Stimulated activated CD4-positive, alpha-beta T cell treated with anti-CD3 and anti-CD28 coated beads, Interleukin-2, amount 100 ng/mL, for 24 hours (primary cell): ENCODE measurements at places on chromosomes 6 and 20.

GRCh38 chr6:149545754-149546471 lies at the start of gene PPIL4:
PPIL4 (minus strand) TSS chr6:149546043; CDS start chr6:149546005, 38 bp downstream.
- peak; percentile 98 for DNase-seq

DNA sequence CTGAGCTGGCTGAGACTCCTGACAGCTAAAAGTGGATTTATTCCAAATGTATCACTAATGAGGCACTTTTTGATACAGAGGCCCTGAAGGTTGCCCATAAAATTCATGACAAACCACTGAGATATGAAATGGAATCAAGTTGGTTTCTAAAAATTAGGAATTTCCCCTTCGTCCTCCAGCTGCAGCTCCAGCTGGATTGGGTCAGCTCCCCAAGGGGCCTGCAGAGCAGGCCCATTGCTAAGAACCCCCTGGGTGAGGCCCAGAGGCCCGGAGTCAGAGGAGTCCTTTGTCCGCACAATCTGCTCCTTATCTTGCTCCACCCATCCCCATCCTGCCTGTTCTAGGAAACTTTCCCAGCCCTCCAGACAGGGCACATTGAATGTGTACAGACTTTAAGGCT lies 163.5 kb upstream of the TOP1 start:
- DNase-seq = no peak

- no peak for DNase-seq
Observed at GRCh38 chr20:23686046-23686750, 2.6 kb downstream of the CST4 start.

DNA sequence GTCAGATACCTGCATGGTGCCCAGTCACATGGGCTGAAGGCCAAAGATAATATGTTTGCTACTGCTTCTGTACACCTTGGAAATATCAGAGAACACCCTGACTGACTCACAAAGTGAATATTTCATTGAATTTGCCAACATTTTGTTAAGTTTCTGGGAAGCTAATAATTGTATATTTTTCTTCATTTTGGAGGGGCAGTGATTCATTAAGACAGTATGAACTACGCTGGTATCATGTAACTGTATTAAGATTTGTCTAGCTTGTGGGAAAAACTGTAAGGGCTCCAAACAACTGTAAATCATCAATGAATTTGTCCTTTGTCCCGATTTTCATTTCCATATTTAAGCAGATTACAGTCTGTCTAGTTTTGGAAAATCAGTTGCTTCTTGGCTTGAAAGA lies 102.3 kb upstream of the CCN2 start:
- no peak for DNase-seq

DNA sequence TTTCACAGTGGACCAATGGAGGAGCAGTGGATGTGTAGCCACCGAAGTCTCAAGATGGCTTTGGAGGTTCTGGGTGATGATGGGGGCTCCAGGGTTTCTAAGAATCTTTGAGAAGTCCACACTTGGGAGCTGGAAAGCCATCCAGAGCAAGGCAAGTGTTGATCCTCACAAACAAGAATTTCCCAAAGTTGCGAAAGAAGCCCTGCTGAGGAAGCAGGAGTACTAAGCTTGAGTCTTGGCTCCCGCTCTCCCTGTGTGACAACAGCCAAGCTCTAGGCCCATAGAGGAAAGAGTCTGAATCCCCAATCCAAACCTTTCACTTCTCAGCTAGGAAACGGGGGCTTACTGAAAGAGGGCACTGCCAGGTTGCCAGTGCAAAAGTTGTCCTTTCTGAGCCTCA lies 106.0 kb downstream of the EDN3 start:
- DNase-seq = no peak

DNA sequence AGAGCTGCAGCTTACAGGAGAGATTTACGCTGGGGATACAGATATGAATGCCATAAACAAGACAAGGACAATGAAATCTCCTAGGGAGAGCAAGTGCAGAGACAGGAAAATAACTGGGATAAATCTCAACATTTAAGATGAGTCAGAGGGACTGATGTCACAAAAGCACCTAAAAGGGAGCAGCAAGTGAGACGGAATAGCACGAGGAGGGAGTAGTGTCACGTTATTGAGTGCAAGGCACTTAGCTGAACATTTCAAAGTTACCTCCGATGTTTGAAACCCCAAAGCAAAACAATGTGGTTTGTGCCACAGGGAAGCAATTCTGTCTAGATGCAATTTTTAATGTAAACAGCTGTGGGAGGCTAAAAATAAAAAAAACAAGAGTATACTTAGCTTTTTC lies 1131.7 kb upstream of the EYS start:
- DNase-seq = no peak

DNA sequence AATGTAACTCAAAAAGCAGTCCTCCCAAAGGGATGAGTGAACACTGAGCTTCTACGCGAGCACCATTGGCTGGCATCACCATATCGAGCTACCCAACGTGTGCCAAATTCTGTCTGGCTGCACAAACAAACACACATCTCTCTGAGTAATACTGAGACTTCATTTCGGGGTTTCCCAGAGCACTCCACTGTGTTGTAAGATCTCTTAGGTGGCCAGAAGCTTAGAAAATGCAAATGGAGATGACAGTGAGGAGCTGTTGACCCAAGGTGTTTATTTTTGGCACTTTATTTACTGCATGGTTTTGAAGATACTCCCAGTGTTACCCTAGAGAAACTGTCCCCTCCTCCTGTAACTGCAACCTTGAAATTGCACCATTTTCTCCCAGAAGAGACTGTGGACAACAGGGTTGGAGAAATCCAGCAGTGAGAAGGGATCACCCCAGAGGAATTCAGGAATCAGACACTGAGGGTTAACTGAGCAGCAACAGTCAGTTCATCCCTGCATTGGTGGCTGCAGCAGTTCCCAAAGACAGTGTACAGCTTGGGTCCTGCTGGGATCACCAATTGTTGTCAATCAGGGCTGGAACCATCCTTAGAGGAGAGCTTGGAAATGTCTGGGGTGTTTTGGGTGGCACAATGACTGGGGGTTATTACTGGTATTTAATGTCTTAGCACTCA lies 1.0 kb upstream of the RIPOR2 start:
- no peak for DNase-seq

- no peak for DNase-seq
Observed at GRCh38 chr6:113564371-113565171, 292.6 kb upstream of the MARCKS start.

DNA sequence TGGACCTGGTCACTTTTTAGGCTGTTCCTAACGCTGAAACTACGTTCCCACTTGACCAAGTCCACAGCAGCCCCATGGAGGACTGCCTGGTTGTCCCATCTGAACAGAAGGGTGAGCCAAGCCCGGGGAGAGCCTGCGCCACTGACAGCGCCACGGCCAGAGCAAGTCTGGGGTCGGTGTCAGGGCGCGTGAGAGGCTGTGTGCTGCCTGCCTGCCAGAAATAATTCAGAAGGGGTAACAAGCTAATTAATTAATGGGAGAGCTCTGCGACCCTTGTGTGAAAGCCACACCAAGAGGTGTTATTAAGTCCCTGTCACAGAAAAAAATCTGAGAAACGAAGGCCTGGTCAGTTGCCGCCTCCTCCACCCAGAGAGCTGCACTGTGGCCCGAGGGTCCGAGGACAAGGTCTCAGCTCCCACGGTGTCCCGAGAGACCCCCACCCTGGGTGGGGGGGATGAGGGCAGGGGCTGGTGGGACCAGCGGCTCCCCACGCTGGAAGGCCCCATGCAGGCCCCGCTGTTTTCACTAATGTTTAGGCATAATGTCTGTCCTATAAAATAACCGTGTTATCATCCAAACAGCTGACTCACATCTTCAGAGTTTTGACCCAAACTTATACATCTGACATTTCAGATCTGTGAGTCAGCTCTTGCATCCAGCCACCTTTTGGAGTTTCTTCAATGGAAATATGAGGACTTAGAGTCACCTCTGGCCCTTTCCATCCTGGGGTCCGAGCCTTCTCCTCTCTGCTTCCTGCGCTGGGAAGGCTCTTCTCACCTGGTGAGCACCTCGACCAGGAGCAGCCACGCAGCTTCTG lies 58.5 kb downstream of the DLL1 start:
- DNase-seq = no peak

GRCh38 chr6:94751641-94752329 lies 825.5 kb upstream of the MANEA start:
- DNase-seq = no peak

- no peak for DNase-seq
Observed at GRCh38 chr20:10876558-10876957, 202.8 kb upstream of the JAG1 start.

GRCh38 chr6:143901885-143902750 lies 37.8 kb downstream of the ZC2HC1B start:
- DNase-seq = no peak

GRCh38 chr6:5513408-5513807 lies 252.1 kb downstream of the FARS2 start:
- DNase-seq = no peak

DNA sequence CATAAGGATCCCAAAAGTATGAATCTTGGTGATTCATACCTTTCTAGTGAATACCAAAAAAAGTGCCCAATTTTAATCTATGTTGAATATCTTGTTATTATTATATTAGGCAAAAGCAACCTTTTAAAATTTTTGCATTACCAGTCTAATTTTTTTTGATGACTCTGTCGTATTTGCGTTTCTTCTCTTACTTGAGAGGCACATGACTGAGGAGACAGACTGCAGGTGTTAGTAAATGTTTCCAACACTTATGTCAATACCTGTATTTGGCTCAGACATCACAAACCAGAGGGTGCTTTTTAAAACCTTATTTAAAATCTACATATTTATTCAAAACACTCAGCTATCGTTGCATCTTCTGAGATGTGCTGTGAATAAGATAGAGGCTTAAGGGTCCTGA lies 27.1 kb downstream of the ID4 start:
- DNase-seq = no peak

- DNase-seq = no peak
Observed at GRCh38 chr20:23139524-23139923, 53.4 kb upstream of the CD93 start.

GRCh38 chr6:76518443-76518842 lies 446.0 kb upstream of the IMPG1 start:
- no peak for DNase-seq

DNA sequence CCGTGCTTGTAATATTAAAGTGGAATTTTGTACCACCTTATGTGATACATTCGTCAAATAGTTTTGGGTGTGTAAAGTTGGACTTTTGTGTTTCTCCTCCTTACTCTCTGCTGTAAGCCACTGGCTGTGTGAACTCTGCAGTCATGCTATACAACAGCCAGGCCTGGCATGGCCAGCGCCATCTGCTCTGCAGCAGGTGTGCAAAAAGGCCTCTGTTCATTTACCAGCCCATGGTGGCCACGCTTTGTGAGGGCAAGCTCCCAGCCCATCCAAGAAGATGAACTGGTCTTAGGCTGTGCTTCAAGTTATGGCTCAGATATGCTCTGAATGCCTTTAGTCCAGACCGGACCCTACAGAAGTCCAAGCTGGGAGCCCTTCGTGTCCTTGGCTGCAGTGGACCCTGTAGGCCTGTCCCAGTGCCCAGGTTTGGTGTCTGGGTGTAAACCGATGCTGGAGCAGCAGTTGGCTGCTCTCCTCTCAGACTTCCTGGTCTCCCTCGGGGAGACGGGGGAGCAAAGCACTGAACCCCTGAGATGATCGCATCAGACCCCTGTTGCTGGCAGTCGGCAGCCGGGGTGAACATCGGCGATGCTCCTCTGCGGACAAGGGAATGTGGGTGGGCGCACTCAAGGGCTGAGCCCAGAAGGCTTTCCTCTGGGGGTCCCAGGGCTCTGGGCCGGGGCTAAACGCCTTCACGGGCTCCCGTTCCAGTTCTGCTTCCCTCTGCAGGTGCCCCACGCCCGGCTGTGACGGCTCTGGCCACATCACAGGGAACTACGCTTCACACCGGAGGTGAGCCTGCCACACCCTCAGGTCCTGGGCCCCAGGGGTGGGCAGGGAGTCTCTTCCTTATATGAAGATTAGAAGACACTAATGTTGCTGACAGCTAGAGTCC lies 28.6 kb upstream of the PCMTD2 start:
- no peak for DNase-seq

- no peak for DNase-seq
Observed at GRCh38 chr6:147222160-147222838, 18.1 kb downstream of the STXBP5 start.

GRCh38 chr6:17628873-17629272 lies 28.8 kb downstream of the FAM8A1 start:
- no peak for DNase-seq
